ENCODE measurements at places on chromosomes 2 and 18.

DNA sequence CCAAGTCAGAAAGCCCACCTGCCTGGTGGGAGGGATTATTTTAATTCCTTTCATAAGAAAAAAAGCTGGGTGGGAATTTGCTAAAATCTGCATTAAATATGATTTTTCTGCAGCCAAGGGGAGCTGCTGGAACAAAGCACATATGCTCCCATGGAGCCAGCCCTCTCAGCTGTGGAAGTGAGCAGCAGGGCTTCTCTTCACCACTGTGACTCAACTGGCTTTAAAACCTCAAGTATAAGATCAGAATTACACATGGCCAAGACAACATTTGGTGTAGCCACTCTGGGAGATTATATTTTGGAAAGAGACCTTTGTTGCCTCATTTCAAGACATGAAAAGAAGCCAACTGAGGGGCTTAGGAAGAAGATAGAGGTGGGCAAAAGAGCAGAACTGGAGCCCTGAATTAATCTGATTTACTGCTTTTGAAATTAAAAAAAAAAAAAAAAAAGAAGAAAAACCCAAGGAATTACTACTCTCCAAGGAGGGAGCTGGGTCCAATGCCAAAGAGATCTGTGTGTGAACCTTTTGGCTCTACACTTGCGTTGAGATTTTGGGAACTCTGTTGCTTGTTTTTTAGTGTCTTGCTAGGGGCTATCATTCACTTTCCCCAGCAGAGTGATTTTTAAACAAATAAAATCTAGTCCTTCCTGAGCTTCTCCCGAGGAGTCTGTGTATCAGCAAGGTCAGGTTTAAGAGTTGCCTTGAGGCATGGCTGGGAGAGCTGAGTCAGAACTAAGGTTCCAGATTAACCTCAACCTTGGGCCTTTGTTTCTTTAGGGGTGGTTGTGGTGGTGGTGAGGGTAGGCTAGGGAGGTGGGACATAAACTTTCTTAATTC, 6.0 kb downstream of the LHCGR start:
- no peak for DNase-seq

DNA sequence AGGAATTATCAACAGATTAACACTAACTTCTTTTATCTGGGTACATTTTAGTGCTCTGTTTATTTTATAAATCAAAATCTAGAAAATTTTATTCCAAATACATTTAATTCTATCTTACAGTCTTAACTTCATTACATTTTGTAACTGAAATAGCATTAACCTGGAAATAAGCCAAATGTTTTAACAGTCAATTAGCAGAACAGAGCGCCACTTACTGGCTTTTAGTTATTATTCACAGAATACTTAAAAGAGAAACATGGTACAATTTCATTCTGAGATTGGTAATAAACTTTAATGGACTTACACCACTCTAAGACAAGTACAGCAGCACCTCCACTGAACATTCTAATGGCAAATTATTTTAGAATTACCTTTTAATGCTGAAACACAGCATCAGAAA, 38.6 kb downstream of the SS18 start:
- no peak for DNase-seq

- peak; percentile 29 for DNase-seq
Observed at GRCh38 chr2:61177727-61178549, 15.9 kb downstream of the C2orf74 start.

- DNase-seq = no peak
Observed at GRCh38 chr2:134758633-134759032, 39.8 kb upstream of the TMEM163 start.

DNA sequence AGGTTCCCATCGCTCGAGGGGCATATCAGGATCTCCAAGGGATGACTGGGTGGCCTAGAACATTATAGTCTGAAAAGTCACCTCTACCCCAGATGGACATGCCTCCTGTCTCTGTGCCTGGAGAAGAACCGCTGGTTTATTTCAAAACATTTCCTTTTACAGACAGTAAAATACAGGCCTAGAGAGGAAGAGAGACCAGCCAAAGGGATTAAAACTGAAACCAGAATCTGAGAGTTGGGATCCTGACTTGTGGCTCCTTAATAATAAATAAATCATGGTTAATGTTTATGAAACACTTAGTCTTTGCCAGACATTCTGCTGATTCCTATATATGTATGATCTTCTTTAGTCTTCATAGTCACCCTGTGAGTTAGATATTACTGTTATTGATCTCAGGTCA, 153.7 kb downstream of the DDX1 start:
- no peak for DNase-seq

DNA sequence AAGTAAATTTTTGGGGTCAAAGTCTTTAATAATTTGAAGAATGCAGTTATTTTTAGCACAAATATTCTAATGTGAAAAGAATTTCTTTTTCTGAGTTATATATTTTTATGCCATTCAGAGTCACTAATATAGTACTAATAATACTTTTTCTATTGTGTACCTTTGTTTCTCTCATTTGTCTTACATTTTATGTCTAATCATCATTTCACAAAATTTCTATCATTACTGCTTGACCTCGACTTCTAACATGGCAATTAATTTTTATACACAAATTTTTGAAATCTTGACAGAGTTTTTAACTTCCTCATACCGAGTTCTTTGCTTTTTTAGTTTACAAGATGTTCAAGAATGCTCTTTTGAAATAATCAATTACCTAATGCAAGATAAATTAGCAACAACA, 8.4 kb upstream of the CPS1 start:
- DNase-seq = no peak

DNA sequence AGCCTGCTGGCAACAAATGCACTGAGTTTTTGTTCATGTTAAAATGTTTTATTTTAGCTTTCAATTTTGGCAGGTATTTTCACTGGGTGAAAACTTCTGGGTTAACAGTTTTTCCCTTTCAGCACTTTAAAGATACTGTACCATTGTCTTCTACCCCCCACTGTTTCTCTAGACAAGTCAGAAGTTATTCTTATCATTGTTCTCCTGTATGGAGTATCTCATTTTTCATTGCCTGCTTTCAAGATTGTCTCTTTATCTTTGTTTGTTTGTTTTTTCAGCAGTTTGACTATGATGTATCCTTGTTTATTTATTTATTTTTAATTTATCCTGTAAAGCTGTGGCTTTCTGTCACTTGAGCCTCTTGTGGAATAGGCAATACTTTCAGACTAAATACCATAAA, 277.0 kb downstream of the ICOS start:
- no peak for DNase-seq
